CD8-positive, alpha-beta memory T cell (primary cell): ENCODE measurements at places on chromosomes 7 and 10. TPM values are rescaled to one million over a fixed set of nuclear protein-coding genes. Genes with fewer than 3 reads are reported as not detected.

DNA sequence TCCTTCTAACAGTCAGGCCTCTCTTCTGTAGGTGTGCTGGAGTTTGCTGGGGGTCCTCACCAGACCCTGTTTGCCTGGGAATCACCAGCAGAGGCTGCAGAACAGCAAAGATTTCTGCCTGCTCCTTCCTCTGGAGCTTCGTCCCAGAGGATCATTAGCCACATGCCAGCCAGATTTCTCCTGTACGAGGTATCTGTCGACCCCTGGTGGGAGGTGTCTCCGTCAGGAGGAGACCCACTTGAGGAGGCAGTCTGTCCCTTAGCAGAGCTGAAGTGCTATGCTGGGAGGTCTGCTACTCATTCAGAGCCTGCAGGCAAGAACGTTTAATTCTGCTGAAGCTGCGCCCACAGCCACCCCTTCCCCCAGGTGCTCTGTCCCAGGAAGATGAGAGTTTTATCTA is 611.1 kb upstream of the COBL start:
- DNase-seq, result no peak

DNA sequence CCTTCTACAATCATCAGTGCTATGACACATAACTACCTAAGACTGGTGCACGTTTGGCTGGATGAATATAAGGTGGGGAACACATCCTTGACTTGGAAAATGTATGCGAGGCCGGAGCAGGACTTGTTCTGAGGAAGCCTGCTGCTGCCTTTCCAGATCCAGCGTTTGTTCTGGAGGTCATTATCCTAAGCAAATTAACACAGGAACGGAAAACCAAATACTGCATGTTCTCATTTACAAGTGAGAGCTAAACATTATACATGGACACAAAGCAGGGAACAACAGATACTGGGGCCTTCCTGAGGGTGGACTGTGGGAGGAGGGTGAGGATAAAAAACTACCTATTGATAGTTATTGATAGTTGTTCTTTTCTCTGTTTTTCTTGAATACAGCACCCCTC is 10.8 kb upstream of the GALNT11 start:
- DNase-seq, result no peak

DNA sequence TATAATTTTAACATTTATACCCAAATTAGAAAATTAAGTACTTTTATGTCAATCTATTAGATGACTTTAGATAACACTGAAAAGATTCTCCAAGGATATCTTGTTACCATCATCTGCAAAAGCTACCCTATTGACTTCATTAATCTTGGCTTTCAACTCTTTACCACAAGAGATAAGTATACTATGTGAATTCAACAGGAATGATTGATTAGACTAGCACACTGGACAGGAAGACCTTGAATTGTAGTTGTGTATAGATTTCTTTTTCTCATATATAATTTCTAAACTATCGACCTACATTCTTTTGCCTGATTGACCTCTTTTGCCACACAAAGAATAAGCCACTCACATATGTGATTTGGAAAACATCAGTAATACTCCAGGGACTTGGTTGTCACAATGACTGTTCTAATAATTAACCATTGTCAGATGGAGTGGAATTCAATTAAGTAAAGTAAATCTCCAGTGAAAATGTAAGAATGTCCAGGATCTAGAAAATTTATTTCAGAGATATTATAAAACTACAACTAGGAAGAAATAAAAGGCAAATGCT is 1132.0 kb downstream of the SORCS1 start:
- DNase-seq, result no peak

DNA sequence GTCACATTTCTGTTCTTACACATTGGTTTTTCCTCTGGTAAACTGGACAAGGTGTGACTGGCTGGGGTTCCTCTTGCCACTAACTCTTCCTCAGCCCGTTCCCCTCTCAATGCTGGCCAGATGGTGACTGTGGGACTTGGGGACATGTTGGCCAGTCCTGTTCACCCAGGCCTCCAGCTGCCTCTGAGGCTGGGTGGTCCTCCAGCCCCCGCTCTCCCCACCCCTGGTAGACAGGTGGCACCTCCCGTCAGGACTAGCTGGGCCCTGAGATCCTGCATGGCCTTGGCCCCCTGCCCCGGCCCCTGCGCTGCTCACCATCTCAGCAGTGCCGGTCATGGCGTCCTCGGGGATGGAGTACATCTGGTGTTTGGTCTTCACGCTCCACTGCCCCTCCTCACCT is 10.8 kb upstream of the MYL7 start:
- no peak for DNase-seq

DNA sequence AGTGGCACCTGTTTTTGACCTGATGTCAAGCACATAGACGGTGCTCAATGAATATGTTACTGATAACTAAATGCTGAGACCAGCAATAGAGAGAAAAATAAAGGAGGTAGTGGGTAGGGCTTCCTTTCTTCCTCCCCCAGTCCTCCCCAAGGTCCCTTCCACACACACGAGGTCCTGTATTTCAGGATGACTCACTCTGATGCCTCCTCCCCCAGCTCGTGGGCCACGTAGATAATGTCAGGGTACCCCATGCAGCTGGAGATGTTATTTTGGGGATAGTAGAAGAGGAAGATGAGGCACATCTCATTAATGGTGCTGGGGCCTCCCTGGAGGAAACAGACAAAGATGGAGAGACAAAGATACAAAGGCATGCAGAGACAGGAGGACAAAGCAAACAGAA is 17.3 kb downstream of the PRSS58 start:
- DNase-seq, result no peak

DNA sequence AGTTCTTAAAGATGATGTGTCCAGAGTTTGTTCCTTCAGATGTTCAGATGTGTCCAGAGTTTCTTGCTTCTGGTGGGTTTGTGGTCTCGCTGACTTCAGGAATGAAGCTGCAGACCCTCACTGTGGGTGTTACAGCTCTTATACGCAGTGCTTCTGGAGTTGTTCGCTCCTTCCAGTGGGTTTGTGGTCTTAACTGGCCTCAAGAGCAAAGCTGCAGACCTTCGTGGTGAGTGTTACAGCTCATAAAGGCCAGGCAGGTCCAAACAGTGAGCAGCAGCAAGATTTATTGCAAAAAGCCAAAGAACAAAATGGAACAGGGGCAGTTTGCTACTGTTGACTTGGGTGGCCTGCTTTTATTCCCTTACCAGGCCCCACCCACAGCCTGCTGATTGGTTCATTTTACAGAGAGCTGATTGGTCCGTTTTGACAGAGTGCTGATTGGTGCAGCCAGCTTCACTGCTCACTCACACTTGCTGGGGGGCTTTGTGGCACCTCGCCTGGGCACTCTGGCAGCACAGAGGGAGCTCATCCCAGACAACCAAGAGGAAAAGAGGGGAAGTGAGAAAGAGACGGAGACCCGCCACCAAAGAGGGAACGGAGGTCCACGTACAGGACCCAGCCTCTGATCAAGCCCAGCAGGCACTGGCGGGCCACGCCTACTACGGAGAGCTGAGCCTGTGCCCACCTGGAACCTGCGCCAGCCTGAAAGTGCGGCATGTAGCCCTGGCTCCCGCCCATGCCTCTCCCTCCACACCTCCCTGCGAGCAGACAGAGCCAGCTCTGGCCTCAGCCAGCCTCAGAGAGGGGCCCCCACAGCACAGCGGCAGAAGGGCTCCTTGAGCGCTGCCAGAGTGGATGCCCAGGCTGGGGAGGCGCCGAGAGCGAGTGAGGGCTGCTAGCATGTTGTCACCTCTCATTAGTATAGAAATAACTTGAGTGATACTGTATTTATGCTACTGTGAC is 55.8 kb upstream of the SEMA3C start:
- DNase-seq, result no peak

GRCh38 chr7:14478834-14479510 is 423.6 kb downstream of the DGKB start:
- DNase-seq, result no peak

Gene SLF2
- polyA plus RNA-seq, result 13.9 TPM

Gene PCLO
- not detected for polyA plus RNA-seq

DNA sequence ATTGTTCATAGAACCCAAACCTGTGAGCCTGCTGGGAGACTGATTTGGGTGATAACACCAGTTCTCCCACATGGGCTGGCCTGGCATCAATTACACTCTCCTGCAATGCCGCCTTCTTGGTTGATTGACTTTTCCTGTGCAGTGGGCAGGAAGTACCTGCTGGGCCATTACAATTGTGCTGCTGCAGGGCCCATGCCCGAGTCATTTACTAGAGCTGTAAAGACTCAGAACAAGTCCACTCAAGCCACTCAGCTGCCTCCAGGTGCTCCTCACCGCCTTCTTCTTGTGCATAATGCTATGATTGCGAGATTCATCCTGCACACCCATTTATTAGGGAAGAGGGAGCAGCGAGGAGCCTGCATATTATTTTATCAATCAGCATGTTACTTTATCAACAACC is 264.0 kb downstream of the TCERG1L start:
- no peak for DNase-seq

Gene WEE2
- not detected for polyA plus RNA-seq

Gene MYH16
- not detected for polyA plus RNA-seq

GRCh38 chr7:98355250-98355538 is 45.7 kb downstream of the BAIAP2L1 start:
- DNase-seq, result no peak

DNA sequence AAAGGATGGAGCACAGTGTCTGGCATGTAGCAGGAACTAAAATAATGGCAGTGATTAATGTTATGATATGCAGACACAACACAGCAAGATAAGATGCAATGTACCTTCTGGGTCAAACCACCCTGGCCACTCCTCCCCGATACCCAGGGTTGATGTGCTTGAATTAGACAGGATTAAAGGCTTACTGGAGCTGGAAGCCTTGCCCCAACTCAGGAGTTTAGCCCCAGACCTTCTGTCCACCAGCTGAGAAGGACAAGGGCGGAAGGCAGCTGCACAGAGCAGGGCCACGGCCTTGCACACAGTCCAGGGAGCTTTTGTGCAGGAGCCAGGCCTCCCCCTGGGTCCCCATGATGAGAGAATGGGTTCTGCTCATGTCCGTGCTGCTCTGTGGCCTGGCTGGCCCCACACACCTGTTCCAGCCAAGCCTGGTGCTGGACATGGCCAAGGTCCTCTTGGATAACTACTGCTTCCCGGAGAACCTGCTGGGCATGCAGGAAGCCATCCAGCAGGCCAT is at the start of gene RBP3:
RBP3 (plus strand) TSS at position 226 of the 514 bp plus-strand sequence; CDS start at position 348, 122 bp downstream.
- no peak for DNase-seq

GRCh38 chr7:37409461-37409860 is 39.2 kb downstream of the ELMO1 start:
- no peak for DNase-seq

GRCh38 chr10:101402711-101403110 is 48.7 kb downstream of the BTRC start:
- DNase-seq, result no peak

Gene NODAL
- polyA plus RNA-seq, result 0.43 TPM
